RWPE2 (cell line): ENCODE measurements at places on chromosomes 7 and 10.
A peak's percentile ranks its signal among the peaks of the same experiment; 100 is the strongest.

DNA sequence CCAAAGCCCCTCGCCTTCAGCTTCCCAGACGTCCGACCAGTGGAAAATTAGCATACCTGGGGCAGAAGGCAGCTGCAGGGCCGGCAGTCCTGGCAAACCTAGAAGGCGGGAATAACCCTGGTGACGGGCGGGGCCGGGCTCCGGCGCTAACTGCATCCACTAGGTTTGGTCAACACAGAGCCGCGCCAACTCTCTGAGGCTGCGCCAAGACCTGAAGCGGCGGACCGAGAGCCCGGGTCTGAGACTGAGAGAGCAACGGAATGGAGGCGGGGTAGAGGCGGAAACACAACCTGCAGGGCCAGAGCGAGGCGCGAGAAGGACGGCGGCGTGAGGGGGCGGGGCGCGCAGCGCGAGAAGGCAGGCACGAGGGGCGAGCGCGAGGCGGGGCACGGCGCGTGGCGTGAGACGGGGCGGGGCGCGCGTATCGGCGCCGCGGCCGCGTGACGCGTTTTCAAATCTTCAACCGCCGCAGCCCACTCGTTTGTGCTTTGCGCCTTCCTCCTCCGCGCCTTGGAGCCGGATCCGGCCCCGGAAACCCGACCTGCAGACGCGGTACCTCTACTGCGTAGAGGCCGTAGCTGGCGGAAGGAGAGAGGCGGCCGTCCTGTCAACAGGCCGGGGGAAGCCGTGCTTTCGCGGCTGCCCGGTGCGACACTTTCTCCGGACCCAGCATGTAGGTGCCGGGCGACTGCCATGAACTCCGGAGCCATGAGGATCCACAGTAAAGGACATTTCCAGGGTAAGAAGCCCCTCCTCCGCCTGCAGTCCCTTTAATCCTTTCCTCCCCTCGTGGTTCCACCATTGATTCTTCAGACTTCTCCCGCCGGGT lies at the start of the genes DBF4 and SLC25A40:
Gene DBF4, plus strand, starts transcription at position 454 of the 829 bp plus-strand sequence. Its CDS starts 240 bp downstream, at position 694.
Gene SLC25A40, minus strand, starts transcription at position 321 of the 829 bp plus-strand sequence. CDS start 17,633 bp downstream, outside the sequence.
- peak; percentile 95 for DNase-seq

- no peak for DNase-seq
Measured at GRCh38 chr7:80260606-80261005, 126.0 kb downstream of the GNAI1 start.

DNA sequence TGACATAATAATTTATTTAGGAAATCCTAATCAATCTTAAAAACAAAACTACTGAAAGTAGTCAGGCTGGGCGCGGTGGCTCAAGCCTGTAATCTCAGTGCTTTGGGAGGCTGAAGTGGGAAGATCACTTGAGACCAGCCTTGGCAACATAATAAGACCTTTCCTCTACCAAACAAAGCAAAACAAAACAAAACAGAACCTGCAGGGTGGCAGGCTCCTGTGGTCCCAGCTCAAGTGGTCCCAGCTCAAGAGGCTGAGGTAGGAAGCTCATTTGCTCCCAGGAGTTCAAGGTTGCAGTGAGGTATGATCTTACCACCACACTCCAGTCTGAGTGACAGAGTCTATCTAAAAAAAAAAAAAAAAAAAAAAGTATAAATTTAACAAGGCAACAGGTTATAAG lies 748.0 kb downstream of the CNTNAP2 start:
- no peak for DNase-seq

GRCh38 chr7:22002726-22003125 lies 57.0 kb upstream of the CDCA7L start:
- DNase-seq = no peak

- no peak for DNase-seq
Measured at GRCh38 chr7:101927802-101928201, 110.4 kb downstream of the CUX1 start.

GRCh38 chr7:42931447-42931833 lies 534 bp downstream of the PSMA2 start:
- DNase-seq = no peak

- DNase-seq = no peak
Measured at GRCh38 chr10:85735997-85736396, 630.6 kb downstream of the GRID1 start.

GRCh38 chr7:17005271-17005670 lies 123.5 kb upstream of the AGR3 start:
- DNase-seq = no peak
